Right kidney (tissue), 9 donors: ENCODE measurements at places on chromosomes 3 and 15.

GRCh38 chr15:31280046-31280830, 46.4 kb upstream of the KLF13 start:
- DNase-seq, result no peak

DNA sequence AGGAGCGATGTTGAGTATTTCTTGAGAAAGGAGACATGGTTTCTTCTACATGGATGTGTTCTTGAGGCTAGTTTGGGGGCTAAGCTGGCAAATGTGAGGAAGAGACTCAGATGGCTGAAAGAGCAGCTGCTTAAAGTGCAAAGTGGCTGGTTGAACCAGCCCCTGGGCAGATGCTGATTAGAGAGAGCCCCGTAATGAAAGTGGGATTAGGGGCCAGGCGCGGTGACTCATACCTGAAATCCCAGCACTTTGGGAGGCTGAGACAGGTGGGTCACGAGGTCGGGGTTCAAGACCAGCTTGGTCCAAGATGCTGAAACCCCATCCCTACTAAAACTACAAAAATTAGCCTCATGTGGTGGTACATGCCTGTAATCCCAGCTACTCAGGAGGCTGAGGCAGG, 75.0 kb upstream of the GCNT3 start:
- no peak for DNase-seq

GRCh38 chr3:17802950-17803349, 60.5 kb upstream of the TBC1D5 start:
- no peak for DNase-seq

DNA sequence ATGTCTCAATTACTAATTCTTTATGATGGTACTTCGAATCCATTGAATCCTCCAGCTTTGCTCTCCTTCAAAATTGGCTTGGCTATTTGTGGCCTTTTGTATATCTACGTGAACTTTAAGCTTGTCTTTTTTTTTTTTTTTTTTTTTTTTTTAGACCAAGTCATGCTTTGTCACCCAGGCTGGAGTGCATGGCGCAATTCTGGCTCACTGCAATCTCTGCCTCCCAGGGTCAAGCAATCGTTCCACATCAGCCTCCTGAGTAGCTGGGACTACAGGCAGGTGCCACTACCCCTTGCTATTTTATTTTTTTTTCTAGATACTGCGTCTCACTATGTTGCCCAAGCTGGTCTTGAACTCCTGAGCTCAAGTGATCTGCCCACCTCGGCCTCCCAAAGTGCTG, 7.7 kb upstream of the DIPK2A start:
- no peak for DNase-seq

DNA sequence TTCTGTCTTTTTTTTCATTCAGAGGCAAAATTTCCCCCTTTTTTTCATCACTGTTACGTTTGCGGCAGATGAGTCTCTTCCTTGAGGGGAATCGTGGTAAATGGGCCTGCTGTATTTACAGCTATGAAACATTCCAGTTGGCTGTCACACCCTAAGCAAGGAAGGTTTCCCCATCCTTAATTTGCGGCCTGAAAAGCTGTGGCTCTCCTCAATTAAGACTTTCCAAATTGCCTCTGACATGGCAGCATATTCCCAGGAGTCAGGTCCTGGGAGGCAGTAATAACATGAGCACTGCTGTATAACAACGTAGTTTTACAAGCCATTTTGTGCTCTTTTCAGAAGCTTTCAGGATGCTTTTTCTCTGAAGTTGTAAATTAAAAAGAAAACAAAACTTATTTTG, 420.9 kb downstream of the LPP start:
- DNase-seq, result no peak

DNA sequence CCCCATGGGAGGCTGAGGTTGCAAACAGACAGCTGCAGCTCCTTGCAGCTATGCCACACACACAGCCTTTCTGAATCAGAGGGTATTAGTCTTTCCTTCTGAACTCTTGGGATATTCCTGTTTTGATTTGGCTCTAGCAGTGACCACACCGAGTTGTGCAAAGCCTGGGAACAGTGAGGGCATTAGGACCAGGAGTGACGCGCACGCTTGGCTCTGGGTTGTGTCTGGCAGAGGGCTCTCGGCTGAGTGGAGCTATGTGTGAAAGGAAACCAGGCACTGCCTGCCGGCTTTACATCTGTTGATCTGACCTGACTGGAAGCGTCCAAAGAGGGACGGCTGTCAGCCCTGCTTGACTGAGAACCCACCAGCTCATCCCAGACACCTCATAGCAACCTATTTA, at the start of gene GALNT15:
TSS of gene GALNT15 (plus strand) at position 292 of the 400 bp plus-strand sequence. CDS start 472 bp downstream, outside the sequence.
- peak; percentile 21 for DNase-seq

DNA sequence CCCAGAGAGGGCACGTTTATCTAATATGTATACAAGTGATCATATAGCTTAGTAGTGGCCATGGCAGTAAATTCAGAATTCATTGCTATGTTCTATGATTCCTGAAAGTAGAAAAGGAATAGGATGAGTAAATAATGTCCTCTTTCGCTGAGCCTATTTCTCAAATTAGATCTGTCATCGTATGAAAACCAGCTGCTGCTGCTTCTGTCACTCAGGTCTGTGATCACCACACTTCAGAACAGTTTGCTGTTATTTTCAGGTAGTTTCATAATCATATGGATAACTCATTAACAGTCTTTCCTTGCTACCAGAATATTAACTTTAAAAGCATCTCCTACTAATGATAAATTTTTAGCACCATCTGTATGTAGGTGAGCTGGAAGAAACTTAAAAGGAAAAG, 289.1 kb upstream of the AZI2 start:
- DNase-seq, result no peak

- DNase-seq, result no peak
Observed at GRCh38 chr15:72237029-72237852, 6.3 kb upstream of the PKM start.

DNA sequence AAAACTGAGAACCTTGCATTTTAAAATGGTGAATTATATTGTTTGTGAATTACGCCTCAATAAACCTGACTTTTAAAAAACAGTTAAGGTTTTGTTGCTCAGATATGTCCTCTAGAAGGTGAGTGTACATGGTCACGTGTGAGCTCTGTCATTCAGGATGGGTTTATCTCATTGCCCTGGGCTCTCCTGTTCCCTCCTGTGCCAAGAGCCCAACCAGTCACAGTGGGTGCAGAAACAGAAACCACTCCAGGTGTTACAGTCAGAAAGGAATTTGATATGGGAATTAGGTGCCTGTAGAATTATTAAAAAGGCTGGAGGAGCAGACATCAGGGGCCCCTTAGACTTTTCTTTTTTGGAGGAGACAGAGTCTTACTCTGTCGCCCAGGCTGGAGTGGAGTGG, 196.4 kb downstream of the STT3B start:
- no peak for DNase-seq

- DNase-seq, result no peak
Observed at GRCh38 chr15:51739061-51739712, 1.7 kb upstream of the LYSMD2 start.
